ENCODE measurements at places on chromosomes 5 and 9.

GRCh38 chr9:76868897-76869296 is 37.0 kb downstream of the PRUNE2 start:
- DNase-seq, result no peak

GRCh38 chr5:148151872-148152271 is 16.5 kb upstream of the SPINK14 start:
- no peak for DNase-seq

GRCh38 chr9:119955276-119955675 is 586.0 kb upstream of the BRINP1 start:
- no peak for DNase-seq

DNA sequence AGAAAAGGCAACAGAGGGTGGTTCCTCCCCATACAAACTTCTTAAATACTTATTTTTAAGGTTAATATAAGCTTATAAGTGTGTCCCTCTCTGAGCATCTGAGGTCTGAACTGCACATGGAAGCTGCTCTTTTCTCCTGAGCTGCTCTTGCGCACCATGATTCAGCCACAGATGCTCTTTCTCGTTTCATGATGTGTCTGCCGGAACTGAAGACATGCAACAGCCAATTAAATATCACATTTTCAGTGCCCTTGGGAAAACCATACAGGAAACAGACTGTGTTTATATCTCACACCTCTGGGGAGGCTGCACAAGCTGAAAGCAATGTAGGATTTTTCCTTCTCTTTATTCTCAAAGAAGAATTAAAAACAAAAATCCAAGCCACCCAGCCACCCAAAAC is 96.8 kb upstream of the NREP start:
- peak; percentile 7 for DNase-seq

GRCh38 chr5:39566891-39567290 is 142.1 kb upstream of the DAB2 start:
- no peak for DNase-seq

DNA sequence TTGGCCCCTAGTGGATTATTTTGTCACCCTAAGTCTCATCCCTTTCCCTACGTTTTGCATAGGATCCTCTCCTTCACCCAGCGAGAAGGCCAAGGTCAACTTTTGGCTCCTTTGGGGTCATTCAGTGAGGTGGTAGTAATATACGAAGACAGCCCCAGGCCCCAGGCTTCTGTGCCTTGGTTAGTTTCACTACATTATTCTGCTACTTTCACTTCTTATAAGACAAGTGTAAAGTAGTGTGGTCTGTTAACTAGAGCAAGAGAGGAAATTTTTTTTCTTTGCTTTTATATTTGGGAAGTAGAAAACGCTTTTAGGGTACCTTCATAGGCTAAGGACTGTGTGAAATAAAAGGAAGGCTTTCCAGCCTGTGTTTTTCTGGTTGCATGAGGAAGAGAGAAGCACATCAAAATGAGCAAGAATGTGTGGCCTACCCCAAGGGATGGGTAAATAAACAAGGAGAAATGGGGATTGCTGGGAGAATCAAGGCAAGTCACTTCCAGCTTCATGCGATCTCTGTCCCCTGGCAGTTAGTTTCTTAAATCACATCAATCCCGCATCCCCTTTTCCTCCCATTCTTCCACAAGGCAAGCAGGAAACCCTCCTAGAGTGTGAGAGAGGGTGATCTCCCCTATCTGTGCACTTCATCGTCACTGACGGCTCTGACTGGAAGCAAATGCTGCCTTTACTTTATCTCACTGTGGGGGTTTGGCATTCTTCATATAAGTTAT is 677.0 kb upstream of the WWC1 start:
- DNase-seq, result no peak

DNA sequence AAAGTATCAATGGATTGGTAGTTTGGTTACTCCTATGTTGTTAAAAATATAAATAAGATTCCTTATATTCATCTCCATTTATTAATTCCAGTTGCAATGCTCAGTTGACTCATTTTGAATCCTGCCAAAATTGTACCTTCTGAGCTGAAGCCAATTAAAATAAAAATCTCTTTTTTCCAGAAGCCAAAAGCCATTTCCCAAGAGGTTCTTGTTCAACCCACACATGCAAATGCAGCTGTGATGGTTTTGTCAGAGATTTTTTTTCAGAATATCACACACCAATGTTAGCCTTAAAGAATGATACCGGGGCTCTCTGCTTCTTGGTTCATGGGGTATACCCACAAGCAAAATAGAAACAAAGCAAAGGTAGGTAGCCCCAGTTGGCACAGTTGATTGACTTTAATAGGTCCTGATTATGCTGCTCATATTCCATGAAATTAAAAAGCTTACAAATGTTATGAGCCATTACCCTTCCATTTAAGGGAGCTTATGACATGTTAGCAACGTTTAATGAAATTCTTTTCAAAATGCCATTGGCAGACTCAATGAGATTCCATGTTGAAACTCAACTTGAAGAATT is 208.0 kb downstream of the SGCD start:
- no peak for DNase-seq

DNA sequence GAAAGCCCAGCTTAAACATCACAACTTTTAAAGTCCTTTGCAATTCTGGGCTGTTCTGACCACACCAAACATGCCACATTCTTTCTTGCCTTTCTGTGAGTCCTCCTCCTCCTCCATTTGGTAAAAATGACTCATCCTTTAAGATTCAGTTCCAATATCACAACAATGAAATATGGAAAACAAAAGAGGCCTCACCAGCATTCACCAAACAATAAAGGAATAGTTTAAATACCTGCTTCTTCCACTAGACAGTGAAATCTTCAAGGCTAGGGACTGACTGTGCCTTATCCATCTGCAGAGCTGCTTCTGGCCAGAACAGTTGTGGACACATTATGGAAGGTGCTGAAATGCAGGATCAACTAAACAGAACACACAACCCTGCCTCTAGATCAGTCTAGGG is 36.0 kb downstream of the NR6A1 start:
- DNase-seq, result peak; percentile 27

- no peak for DNase-seq
Measured at GRCh38 chr5:68502531-68502930, 287.0 kb downstream of the PIK3R1 start.

- DNase-seq, result no peak
Measured at GRCh38 chr9:28166179-28166578, 592.9 kb upstream of the C9orf72 start.

- no peak for DNase-seq
Measured at GRCh38 chr5:60092671-60093422, 199.3 kb upstream of the PDE4D start.

GRCh38 chr5:135651156-135651555 is 72.4 kb upstream of the CXCL14 start:
- DNase-seq, result no peak

DNA sequence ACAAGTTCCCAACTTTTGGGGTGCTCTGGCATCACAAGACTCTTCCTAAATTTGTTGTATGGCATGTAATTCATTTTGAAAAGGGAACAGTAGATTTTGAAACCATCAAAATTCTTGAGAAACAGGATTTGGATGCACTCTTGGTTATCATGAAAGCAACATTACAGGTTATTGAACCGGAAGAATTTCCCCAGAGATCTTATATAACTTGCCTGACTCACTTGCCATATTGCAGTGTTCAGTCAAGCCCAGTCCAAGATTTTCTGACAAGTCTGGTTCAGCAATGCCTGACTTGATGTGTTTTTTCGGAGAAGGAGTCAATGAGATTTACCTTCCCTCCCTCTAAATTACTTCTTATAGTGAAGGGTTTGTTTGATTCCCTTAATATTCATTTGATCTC is 32.0 kb downstream of the SMIM15 start:
- DNase-seq, result no peak

DNA sequence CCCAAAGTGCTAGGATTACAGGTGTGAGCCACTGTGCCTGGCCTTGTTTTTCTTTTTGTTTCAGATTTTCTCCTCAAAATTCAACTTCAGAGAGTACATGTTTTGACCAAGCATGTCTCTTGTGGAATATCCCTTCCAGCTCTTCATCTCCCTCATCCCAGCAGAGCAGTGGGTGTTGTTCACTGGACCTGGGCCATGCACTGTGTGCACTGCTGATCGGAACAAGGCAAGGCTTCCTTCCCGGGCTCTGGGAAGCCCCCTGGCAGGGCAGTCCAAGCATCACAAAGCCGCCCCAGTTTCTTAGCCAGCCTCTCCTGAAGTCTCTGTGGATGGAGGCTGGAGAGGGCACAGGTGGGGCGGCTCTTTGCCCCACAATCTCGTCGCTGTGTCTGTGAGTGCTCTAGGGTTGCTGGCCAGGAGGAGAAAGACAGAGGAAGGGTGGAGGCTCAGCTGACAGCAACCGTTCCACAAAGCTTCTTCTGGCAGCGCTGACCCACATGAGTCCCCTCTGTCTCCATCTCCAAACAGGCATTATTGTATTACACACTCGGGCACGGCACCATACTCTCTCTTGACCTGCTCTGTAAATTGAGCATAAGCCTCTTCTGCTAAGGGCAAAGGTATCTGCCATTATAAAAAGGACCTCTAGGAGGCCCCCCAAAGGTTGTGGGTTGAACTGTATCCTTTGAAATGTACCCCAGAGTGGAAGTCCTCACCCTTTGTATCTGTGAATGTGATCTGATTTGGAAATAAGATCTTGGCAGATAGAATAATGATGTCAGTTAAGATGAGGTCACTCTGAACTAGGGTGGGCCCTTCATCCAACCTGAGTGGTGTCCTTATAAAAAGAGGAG is 89.6 kb downstream of the TARS1 start:
- DNase-seq, result no peak

GRCh38 chr5:63262185-63262981 is 683.8 kb downstream of the LRRC70 start:
- DNase-seq, result no peak

DNA sequence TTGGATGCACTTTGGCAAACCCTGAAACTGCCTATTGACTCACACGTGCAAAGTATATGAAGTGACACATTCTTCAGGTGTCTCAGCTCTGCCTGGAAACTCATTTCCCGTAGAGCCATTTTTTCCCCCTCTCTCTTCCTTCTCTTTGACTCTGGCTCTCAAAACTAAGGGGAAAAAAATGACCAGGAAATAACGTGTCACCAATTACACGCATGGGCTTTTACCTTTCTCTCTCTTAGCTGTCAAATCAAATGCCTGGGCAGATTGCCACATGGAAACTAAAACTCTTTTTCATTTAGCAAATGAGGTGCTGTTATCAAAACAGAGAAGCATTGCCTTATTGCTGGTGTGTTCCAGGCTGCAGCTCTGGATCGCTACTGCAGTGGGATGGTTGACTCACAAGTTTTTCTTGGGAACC is 18.3 kb upstream of the IFNK start:
- no peak for DNase-seq

DNA sequence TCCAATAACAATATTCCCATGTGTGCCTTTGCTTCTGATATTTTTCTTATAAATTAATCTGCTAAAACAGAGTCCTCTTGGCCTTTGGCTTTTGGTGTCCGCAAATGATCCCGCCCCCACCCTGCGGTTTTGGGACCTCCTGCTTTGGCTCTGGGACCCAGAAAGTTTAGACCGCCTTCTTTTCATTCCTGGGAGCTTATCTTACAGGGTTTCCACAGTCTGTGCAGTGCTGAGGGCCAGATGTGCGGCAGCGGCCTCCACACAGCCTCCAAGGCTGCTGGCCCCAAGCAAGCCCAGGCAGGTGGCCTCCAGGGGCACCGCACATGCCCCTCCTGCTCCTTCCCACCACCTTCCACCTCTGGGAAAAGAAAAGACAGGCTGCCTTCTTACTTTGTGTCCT is 191.5 kb downstream of the ERCC6L2 start:
- peak; percentile 18 for DNase-seq

DNA sequence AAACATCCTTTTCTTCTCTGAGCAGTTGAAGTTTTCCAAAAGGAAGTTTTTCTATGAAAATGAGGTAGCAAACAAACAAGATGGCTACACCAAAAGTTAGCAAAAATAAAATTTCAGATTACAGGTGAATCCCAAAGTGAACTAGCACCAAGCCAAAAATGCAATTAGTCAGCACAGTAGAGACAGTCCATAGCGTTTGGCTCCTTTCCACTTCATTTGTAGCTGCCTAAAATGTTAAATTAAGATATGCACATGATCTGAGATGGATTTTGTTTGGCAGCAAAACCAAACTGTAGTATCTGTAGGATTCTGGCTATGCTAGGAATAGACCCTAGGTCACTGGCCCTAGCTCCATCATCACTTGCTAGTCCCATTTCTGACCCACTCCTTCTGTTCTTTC is 45.7 kb upstream of the SHOC1 start:
- no peak for DNase-seq

- no peak for DNase-seq
Measured at GRCh38 chr5:100780376-100780870, 122.7 kb downstream of the ST8SIA4 start.

DNA sequence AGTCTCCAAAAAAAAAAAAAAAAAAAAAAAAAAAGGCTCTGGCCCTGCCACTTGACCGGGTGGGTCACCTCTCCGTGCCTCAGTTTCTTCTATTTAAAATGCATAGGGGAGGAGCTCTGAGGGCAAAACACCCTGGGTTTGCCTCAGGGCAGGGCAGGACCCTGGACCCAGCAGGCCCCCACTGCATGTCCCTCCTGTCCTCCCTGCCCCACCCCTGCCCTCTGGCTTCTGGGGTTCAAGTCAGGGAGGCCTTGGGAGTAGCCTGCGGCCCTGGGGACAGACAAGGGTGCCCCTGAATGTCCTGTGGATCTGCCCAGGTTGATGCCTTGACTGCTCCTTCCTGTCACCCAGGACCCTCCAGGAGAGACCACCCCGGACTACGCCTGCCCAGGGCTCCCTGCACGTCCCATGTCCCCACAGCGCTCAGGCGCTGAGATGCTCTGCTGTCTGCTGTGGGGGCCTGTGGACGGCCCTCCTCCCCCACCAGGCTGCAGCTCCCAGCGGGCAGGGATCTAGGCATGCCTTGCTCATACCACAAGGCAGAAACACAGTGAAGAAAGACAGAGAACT is 35.4 kb downstream of the ADAMTS2 start:
- DNase-seq, result no peak

Measured in AG08396 (cell line).